ENCODE measurements at places on chromosomes 6 and 20.
A peak's percentile ranks its signal among the peaks of the same experiment; 100 is the strongest.

DNA sequence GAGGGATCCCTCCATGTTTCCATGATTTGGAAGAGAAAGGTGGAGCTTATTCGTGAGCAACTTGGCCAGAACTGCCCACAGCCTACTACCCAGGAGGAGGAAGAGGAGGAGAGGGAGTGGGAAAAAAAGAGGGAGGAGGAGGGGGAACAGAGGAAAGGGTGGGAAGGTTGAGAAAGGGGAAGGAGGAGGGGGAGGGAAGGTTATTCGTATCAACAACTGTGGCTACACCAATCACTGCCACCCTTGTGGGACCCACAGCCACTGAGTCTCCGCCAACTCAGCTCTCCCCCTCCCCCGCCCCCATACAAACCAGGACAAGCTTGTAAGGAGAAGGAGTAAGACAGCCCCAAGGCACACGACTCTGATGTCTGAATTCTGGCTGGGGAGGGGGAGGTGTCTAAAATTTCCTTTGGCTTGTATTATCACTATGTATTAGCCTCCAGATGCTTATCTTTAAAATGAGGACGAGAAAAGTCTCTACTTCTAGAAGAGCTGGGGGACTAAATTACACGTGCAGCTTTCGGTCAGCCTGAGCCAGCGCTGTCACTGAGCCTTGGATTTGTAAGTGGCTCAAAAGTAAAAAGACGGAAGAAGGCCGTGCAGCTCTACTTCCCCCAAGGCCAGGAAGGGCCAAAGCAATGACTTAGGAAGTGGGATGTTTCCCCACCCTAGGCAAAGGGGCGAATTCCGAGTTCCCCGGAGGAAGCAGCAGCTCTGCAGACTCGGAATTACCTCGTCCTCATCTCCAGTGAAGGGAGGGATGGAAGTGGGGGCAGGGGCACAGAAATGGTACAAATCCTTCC is 1.0 kb downstream of the FKBP1A start:
- no peak for DNase-seq

DNA sequence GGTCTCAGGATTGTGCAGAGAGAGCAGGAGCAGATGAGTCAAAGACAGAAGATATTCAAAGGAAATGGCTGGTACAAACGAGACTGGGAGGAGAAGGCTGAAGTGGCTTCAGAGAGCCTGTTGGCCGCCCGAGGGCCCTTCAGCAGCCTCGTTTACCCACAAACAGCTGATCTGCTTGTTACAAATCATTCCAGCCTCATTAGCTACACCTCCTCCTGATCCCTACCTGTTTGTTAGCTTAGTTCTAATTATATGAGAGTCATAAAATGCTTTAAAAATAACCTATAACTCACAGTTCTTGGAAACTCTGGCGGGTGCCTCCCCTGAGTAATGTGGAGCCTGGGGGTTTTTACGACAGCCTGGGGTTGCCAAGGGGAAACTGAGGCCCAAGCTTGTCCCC is 12.6 kb downstream of the GLP1R start:
- no peak for DNase-seq

GRCh38 chr6:30169658-30170614 is 6.6 kb downstream of the TRIM15 start:
- DNase-seq: peak; percentile 30

GRCh38 chr6:330948-331347 is 38.7 kb downstream of the DUSP22 start:
- no peak for DNase-seq

GRCh38 chr20:60403105-60403741 is 445.0 kb downstream of the CDH26 start:
- no peak for DNase-seq

GRCh38 chr6:118216751-118217150 is 309.7 kb downstream of the SLC35F1 start:
- DNase-seq: no peak

DNA sequence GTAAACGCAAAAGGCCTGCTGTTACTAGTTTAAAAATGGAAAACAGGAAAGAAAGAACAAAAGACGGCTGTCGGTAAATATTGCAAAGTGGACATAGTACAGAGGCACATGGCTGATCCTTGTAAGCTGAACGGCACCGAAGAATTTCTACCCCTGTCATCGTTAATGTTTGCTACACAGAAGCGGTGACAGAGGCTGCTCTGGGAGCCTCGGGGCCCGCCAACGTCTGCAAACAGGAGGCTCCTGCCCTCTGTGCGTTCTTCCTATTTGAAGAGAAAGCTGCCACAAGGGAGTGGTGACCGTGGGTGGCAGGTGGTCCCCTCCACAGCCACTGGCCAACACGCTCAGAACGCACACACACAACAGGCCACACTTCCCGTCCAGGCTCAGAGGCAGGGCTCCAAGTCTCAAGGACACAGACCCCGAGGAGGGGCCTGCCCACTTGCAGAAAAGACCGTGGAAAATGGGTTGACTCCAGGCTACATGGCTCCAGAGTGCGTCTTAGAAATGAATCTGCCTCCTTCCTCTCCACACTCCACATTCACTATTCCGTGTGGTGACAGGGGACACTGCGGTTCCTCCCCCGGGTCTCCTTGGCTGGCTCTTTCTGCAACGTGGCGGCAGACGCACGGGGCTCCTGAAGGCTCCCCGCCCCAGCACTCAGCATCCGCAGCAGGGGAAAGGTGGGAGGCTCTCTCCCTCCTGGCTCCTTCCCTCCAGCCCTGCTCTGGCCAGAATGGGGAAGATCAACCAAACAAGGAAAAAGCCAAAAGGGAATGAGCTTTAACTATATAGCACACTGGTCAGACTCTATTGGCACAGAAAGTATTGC is 64.5 kb downstream of the GMPR start:
- DNase-seq: no peak

DNA sequence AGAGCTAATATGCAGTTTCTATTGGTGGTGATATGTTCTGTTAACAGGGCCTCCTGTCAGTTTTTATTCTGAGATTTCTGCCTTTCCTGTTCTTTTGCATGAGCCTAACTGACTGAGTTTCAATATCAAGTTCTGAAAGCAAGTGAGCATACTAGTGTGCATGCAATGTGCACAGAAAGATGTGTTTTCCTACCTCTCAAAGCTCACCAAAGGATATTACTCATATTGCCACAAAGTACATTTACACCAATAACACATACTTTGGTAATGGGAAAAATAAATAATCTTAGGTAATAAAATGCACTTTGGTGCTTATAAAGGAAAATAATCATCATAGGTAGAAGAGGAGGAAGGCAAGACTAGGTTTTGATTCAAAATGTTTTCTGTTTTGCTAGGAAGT is 195.0 kb downstream of the KHDC1L start:
- no peak for DNase-seq

GRCh38 chr6:159062564-159062945 is 17.8 kb upstream of the TAGAP start:
- DNase-seq: no peak

- no peak for DNase-seq
These were observed 189.9 kb downstream of the EYA4 start for GRCh38 chr6:133431031-133431430.

- DNase-seq: no peak
These were observed 2.3 kb upstream of the FAM110A start for GRCh38 chr20:831251-831650.

- DNase-seq: peak; percentile 13
These were observed 534 bp downstream of the NANP start for GRCh38 chr20:25623225-25623735.

DNA sequence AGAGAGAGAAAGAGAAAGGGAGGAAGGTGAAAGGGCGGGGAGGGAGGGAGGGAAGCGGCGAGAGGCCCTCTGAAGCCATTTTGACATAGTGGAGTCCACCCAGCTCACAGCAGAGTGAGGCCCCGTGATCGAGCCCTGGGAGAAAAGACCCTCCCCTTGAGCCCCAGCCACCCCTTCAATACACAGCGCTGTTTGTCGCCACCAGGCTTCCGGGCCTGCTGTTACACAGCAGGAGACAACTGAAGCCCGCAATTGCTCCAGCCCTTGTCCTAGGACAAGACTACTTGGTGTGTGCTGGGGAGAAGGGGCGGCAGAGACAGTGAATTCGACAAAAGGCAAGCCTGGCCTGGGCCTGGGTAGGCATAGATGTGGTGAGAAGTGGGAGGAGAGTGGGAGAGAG is 67.3 kb downstream of the PRR18 start:
- no peak for DNase-seq

DNA sequence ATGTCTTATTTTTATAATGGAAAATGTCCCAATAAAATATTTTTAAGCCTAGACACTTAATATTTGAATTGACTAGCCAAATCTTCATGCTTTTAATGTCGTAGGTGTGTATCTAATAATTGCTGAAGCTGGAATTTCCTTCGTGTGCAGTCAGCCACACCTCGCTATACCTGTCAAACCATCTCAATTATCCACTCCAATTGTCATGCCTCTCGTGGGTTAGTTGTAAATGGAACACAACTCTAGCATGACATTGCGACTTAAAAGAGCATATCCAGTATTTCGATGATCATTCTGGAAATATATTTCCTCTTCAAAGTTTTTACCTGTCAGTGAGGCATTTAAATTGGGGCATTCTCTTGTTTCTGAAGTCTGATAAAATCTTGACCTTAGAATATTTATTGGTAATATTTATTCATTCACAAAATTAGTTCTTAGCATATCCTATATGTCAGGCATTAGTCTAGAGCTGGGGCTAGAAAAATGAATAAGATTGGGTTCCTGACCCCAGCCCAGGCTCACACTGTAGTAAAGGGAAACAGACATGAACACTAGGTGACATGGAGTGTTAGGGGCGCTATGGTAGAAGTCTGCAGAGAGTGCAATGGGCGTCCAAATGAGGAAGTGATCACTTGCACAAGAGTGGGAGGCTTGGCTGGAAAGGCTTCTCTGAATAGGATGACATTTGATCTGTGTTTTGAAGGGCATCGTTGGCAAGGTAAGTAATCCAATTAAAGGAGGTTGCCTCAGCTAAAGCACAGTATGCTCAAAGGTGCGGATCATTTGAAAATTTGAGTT is 11.0 kb upstream of the CFAP206 start:
- no peak for DNase-seq

GRCh38 chr6:129895692-129896091 is 34.6 kb upstream of the TMEM244 start:
- DNase-seq: no peak

Data from stimulated activated CD4-positive, alpha-beta T cell treated with anti-CD3 and anti-CD28 coated beads, Interleukin-12 subunit alpha, Interleukin-12 subunit beta, amount 100 ng/mL, for 48 hours (primary cell).